ENCODE measurements at places on chromosomes 16 and 17. TPM values are rescaled to one million over a fixed set of nuclear protein-coding genes. Genes with fewer than 3 reads are reported as not detected.
A peak's percentile ranks its signal among the peaks of the same experiment; 100 is the strongest.

DNA sequence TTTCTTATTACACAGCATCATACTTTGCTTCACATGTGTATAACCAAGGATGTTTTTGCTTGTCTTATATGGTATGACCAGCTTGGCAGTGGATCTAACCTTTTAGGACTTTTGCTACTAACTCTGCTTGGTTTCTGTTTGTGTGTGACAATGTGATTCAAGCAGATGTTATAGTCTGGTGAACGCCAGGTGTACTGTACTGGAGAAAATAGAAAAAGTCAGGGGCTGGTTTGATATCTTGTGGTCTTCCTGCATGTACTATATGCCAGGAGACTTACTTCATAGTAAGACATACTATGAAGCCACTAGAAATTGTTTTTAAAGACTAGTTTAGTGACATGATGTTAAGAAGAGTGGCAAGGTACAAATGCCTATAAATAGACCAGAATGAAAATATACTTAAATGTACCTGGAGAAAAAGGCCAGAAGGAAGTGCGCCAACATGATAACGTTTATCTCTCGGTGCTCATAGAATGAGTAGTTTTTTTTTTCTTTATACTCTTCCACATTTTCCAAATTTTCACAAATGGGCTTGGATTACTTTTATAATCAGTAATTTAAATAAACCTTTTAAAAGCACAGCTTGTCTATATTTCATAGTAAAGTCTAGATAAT lies 112.3 kb downstream of the PRKCA start:
- no peak for DNase-seq
- H3K36me3 ChIP-seq = peaks cover 6% of the 10 kb centered on the region
- H3K4me1 ChIP-seq = peaks cover 25% of the 10 kb centered on the region
- H3K4me3 ChIP-seq = no peak overlapping the region

DNA sequence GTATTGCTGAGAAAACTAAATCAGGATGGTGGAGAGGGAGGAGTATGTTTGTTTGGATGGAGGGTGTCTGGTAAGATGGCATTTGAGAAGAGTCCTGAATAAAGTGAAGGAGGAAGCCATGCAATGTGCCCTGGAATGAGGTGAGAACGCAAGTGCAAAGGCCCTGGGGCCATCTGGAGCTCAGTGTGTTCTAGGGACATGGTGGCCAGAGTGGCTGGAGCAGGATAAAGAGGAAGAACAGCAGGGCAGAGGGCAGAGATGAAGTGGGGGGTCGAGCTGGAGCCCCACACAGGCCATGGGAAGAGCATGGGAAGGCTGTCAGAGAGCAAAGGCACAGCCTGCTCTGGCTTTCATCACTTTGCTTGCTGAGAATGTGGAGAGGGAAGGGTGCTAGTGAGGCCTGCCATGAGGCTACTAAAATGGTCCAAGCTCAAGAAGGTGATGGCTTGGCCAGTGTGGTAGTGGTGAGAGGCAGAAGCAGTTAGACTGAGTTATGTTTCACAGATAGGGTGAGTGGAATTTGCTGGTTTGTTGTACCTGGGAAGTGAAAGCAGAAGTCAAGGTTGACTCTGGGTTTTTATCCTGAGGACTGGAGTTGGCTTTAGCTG lies 234.1 kb downstream of the FOXL1 start:
- H3K4me1 ChIP-seq = peaks cover 15% of the 10 kb centered on the region
- no peak overlapping the region for H3K4me3 ChIP-seq
- DNase-seq = no peak

DNA sequence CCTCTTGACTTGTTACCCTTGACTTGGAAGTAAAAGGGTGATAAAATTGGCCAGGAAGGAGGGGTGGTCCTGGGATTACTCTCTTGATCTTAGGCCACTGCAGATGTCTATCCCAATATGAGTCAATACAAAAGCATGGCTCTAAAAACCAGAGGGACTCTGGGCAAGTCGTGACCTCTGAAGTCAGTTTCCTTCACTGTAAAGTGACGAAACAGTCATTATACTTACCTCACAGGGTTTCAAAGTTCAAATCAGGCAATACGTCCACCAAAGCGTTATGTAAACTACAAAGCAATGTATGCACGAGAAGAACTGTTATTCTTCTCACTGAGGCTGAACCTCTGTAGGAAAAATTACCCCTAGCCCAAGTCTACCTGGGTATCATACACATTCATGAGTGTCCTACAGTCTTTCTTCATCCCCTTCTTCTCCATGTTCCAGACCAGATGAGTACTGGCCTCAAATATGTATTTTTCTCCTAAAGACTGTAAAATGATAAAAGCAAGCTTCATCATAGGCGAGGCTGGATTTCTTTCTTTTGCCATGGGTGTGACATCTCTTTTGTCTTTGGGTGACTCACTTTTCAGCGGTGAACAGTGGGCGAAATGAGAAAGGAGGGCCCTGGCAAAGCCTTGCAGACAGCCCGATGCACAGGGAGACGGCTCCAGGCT lies 34.5 kb upstream of the CLEC18B start:
- no peaks in the 10 kb centered on the region for H3K27me3 ChIP-seq
- no peak overlapping the region for H3K4me3 ChIP-seq
- H3K36me3 ChIP-seq = peaks cover 58% of the 10 kb centered on the region
- no peak overlapping the region for H3K27ac ChIP-seq
- DNase-seq = no peak
- peaks cover 16% of the 10 kb centered on the region for H3K4me1 ChIP-seq

GRCh38 chr16:57470711-57471110 lies 8.2 kb downstream of the POLR2C start:
- H3K36me3 ChIP-seq = peaks cover 10% of the 10 kb centered on the region
- peaks cover 1% of the 10 kb centered on the region for H3K27me3 ChIP-seq
- H3K27ac ChIP-seq = peak overlapping the region; percentile 16
- no peak overlapping the region for H3K4me3 ChIP-seq

DNA sequence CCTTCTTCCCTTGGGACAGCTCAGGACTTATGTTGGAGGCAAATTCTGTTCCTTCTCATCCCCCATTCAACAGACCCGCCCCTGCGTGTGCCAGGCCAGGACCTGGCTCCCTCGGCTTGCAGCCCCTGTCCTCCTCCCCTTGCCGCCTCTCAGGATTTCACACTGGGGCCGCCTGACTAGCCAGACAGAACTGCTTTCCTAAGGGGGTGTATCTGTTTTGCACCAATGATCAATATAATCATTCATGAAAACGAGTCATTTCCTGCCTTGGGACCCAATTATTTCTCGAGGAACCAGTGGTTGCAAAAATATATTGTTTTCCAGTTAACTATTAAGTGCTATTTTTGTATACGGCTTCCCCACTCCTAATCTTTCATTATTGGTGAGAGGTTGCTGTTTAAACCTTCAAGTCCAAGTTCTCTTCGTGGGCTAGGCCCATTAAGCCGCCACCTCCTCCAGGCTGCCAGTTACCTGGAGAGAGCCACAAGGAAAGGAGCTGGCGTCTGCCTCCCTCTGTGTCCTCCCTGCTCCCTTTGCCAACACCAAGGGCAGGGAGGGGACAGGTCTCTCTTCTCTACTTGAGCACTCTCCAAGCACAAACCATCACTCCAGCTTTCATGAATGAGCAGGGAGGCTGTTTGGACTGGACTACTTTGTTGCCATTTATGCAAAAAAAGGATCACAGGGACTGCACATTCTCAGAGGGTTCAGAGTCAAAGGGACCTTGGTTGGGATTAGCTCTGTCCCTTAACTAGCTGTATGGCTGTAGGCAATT lies 8.9 kb downstream of the DCAKD start:
- no peaks in the 10 kb centered on the region for H3K27me3 ChIP-seq
- peaks cover 42% of the 10 kb centered on the region for H3K4me1 ChIP-seq
- no peak for DNase-seq
- H3K36me3 ChIP-seq = peaks cover 7% of the 10 kb centered on the region

- no peak within 1 kb of the TSS for H3K4me3 ChIP-seq
- no peaks in the 10 kb centered on the region for H3K4me1 ChIP-seq
- no peak within 1 kb of the TSS for H3K27ac ChIP-seq
- H3K27me3 ChIP-seq = peaks cover 14% of the 10 kb centered on the region
Measured at GRCh38 chr16:799948-800833, at the start of gene GNG13. Gene GNG13 (minus strand): TSS chr16:800734. CDS start chr16:799077, 1,657 bp downstream.

- no peaks in the 10 kb centered on the region for H3K36me3 ChIP-seq
- no peak for DNase-seq
- peaks cover 4% of the 10 kb centered on the region for H3K4me1 ChIP-seq
- H3K27me3 ChIP-seq = peaks cover 7% of the 10 kb centered on the region
- no peak overlapping the region for H3K27ac ChIP-seq
- no peak overlapping the region for H3K4me3 ChIP-seq
Measured at GRCh38 chr17:68006797-68007196, 10.5 kb upstream of the C17orf58 start.

DNA sequence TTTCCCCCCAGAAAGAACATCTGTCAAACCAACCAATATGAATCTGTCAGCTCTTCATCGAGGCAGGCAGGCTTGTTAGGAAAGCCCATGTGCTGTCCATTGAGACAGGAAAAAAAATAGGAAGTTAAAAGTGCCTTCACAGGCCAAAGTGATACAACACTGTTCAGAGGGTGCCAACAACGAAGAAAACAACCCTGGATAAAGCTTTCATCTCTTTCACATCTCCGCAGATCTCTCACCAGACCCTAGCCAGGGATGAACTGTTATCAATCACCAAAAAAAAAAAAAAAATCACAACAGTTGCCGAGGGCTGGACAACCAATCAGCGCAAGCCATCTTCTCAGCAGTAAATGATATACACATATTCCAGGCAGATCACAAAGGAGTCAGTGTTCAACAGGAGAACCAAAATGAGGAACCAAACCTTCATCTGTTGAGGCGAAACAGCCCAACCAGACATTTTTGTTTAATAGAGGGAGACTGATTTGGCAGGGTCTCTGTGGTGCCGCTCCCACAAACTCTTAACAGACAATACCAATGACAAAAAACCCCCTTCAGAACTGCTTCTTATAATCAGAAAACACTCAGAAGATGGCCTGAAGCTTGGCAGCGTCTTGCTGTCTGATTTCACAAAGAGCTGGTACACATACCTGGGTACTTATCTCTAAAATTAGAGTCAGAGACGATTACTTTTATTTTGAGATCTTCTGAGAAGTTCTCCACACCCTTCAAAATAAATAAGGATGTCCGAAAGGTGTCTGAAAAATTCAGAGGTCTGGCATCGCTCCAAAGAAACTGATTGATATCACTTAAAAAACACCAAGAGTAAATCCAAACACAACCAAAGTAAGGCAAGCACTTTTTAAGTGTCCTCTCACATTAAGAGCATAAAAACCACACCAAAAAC lies 1.8 kb downstream of the MAP3K14 start:
- no peaks in the 10 kb centered on the region for H3K27me3 ChIP-seq
- DNase-seq = no peak
- H3K27ac ChIP-seq = peak overlapping the region; percentile 79
- peak overlapping the region; percentile 93 for H3K4me3 ChIP-seq
- H3K4me1 ChIP-seq = peaks cover 88% of the 10 kb centered on the region

- H3K27ac ChIP-seq = no peak overlapping the region
- peaks cover 6% of the 10 kb centered on the region for H3K36me3 ChIP-seq
- H3K4me1 ChIP-seq = no peaks in the 10 kb centered on the region
- H3K4me3 ChIP-seq = no peak overlapping the region
- peaks cover 66% of the 10 kb centered on the region for H3K27me3 ChIP-seq
Measured at GRCh38 chr17:38616361-38616760, 10.6 kb upstream of the SRCIN1 start.

DNA sequence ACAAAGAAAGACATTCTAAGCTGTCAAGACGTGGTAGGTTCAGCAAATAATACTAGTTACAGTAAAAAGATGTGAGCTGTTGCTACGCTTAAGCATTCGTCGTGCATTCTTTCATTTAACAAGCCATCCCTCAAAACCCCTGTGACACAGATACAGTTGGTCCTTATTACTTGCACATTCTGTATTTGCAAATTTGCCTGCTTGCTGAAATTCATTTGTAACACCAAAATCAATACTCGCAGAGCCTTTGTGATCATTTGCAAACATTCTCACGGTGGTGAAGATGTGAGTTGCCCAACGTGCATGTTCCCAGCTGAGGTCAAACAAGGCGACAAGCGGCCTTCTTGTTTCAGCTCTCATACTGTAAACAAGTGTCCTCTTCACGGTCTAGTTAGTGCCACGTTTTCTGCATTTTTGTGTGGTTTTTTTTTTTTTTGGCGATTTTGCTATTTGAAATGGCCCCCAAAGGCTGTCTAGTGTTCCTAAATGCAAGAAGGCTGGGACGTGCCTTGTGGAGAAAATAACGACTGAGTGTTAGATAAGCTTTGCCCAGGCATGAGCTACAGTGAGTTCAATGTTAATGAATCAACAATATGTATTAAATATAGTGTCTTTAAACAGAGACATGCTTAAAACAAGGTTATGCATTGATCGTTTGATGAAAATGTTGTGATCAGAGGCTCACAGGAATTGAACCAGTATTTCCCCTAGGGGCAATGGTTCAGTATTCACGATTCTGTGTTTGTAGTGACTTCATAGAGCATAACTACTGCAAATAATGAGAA lies 84.1 kb downstream of the RAB11FIP4 start:
- DNase-seq = no peak
- no peak overlapping the region for H3K4me3 ChIP-seq
- H3K27ac ChIP-seq = no peak overlapping the region
- no peaks in the 10 kb centered on the region for H3K4me1 ChIP-seq

DNA sequence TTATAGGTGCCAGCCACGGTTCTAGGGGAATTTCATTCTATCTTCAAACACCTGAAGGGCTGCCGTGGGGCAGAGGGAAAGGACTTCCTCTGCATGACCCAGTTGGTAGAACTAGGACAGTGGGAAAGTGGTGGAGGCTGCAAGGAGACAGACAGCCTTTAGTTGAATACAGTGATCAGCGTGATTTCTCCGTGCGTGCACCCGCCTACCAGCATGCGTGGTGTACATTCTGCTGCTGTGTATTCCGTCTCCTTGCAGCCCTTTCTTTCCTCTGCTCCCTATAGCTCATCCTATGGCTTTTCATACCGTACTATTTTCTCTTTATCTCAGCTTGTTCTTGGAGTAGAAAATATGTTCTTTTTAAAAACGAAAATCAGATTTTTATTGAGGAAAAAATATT lies 146.9 kb downstream of the MRM1 start:
- peaks cover 50% of the 10 kb centered on the region for H3K27me3 ChIP-seq
- no peak overlapping the region for H3K4me3 ChIP-seq
- DNase-seq = no peak
- no peak overlapping the region for H3K27ac ChIP-seq
- no peaks in the 10 kb centered on the region for H3K4me1 ChIP-seq

DNA sequence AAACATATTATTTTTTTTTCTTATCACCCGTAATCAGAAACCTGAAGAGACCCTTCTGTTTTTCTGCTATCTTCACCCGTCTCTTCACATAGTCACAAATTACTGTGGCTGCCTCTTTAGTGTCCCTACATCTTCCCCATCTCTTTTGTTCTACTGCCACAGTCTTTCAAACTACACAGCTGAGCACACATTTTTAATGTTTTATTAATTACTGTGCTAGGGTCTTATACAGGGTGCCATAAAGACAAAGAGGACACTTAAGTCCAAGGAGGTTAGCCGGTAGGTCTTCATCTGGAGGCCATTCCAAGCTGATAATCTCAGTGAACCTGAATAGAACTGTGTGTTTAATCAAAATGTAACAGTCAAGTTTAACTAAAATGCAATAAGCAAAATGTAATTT lies 20.7 kb downstream of the CNTNAP4 start:
- no peak overlapping the region for H3K4me3 ChIP-seq
- no peak overlapping the region for H3K27ac ChIP-seq
- no peaks in the 10 kb centered on the region for H3K36me3 ChIP-seq
- no peak for DNase-seq

Gene CNTROB
- 20.6 TPM for total RNA-seq

Gene FA2H
- total RNA-seq = not detected
